IgD-negative memory B cell (primary cell): ENCODE measurements at places on chromosomes 11 and 22. TPM values are rescaled to one million over a fixed set of nuclear protein-coding genes. Genes with fewer than 3 reads are reported as not detected.

The TRIM6 gene
- not detected for polyA plus RNA-seq

The CRYBB3 gene
- polyA plus RNA-seq, result not detected

The KRTAP5-7 gene
- polyA plus RNA-seq, result not detected

The TTC36 gene
- polyA plus RNA-seq, result 0.55 TPM

The LRRC32 gene
- polyA plus RNA-seq, result not detected

The EMID1 gene
- polyA plus RNA-seq, result not detected
